NCI-H1436 (cell line): ENCODE measurements at places on chromosomes 6 and 20.

DNA sequence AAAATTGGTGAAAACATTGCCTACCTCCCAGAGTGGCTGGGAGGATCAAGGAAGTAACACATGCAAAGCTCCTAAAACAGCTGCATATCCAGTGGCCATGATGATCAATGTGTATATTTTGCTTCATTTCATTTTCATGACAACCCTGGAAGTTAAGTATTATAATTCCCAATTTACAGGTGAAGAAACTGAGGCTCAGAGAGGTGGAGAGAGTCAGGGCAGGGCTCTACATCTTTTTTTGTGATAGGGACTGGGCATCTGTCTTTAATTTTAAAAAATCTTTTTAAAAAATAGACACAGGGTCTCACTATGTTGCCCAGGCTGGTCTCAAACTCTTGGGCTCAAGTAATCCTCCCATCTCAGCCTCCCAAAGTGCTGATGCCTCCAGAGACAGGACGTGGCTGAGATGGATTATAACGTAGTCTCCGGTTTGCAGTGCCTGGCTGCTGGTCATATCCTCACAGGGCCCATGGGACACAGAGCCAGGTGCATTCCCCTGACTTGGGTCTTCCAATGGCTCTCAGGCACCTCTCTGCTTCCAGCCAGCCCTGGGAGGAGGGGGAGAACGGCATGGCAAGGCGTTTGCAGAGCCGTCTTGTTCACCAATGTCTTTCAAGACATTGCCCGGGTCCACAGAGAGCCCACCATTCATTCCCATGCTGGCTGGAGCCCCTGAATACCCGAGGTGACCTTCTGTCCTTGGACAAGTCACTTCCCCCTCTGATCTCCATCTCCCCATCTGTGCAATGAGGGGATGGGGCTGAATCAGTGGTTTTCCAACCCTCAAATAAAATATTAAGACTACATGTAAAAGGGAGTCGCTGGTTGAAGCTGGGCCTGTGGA lies 38.3 kb downstream of the HNF4A start:
- DNase-seq, result no peak

DNA sequence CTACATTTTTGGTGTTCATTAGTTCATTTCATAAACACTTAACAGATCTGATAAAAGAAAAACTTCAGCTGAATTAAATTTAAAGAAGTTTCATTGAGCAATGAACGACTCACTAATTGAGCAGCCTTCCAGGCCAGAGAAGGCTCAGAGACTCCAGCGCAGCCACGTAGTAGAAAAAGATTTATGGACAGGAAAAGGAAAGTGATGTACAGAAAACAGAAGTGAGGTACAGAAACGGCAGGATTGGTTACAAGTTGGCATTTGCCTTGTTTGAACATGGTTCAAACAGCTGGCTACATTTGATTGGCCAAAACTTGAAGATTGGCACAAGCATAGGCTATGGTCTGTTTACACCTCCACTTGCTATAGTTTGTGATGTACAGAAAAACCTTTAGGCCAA lies 166.3 kb upstream of the DTNBP1 start:
- no peak for DNase-seq

- no peak for DNase-seq
These were observed 73.0 kb upstream of the ENPP5 start for GRCh38 chr6:46243754-46244153.

- no peak for DNase-seq
These were observed 45.2 kb downstream of the UTRN start for GRCh38 chr6:144330017-144330987.

DNA sequence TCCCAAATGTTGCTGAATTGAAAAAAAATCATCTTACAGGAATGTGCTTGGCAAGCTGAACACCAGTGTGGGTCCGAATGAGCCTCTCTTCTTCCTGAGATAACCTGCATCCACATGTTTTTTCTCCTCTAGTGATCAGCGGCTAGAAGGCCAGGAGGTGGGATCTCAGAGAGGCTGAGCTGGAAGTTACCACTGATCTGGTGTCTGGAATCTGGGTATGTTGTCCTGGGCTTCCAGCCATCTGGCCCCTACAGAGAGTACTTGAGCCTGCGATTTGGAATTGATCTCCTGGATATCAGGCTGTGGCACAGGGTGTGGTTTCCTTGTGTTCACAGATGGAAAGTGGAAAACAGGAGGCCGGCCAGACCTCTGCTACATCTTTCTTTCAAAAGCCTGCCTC lies 35.9 kb downstream of the SULF2 start:
- no peak for DNase-seq

- no peak for DNase-seq
These were observed 654.8 kb downstream of the RNF144B start for GRCh38 chr6:19041906-19042305.

- no peak for DNase-seq
These were observed 718.5 kb downstream of the RFPL4B start for GRCh38 chr6:113065611-113066010.
